T-cell (primary cell): ENCODE measurements at places on chromosomes 3 and 15. TPM values are rescaled to one million over a fixed set of nuclear protein-coding genes. Genes with fewer than 3 reads are reported as not detected.

Gene TRH
- total RNA-seq, result not detected

Gene SLC27A2
- 1.1 TPM for total RNA-seq

Gene PRR20G
- total RNA-seq, result not detected

Gene CHRM5
- not detected for total RNA-seq

Gene SERF2
- 418 TPM for total RNA-seq

Gene TM4SF18
- not detected for total RNA-seq

DNA sequence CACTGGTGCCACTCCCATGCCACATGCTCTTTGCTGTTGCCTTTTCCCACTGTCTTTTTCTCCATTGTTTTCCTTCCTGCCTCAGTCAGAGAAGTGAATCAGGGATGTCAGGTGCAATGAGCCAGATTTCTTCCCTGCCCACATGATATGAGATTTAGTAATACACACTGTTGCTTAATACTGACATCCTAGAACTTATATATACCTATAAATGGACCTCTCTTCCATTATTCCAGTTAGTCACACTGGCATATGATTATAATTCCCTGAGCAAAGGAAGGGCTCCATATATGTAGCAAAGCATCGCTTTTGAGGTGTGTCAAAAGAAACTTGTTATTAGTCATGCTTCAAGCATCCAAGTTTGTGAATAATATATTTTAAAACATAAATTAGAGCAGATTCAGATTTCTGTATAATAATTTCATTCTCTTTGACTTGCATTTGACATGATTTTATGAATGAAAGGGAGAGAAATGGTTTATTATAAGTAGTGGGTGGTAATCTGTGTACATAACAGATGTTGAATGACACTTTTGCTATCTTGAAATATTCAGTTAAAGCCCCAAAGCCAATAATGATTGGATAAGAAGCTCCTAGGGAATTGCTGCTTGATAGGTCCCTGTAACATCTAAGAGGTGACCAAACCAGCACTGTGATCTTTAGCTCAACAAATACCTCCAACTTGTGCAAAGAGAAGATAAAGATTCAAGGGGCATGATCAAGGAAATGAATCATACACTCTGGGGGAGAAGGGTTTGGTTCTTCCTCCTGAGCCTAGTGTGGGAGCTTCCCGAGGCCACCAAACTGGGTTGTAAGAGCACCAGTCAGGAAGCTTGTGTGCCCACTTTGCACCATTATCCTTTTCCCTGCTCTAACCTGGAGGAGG lies 48.6 kb downstream of the CHST2 start:
- no peaks in the 10 kb centered on the region for H3K27me3 ChIP-seq
- H3K36me3 ChIP-seq, result no peaks in the 10 kb centered on the region
- no peak overlapping the region for H3K27ac ChIP-seq
- no peak for DNase-seq
- peaks cover 47% of the 10 kb centered on the region for H3K4me1 ChIP-seq
- H3K4me3 ChIP-seq, result no peak overlapping the region

DNA sequence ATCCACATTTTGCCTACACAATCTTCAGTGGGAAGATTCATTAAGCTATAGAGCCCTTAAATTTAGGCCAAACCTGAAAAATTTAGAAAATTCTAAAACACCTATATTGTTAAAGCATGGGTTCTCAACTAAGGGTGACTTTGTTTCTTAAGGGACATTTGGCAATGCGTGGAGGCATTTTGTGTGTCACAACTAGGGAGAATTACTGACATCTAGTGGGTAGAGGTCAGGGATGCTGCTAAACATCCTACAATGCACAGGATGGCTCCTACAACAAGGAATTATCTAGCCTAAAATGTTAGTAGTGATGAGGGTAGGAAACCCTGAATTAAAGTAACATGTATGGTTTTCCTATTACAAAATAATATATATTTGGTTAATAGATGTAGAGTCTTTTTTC lies 55.8 kb downstream of the TBC1D5 start:
- H3K27ac ChIP-seq, result no peak overlapping the region
- H3K4me1 ChIP-seq, result no peaks in the 10 kb centered on the region
- DNase-seq, result no peak
- H3K4me3 ChIP-seq, result no peak overlapping the region
- no peaks in the 10 kb centered on the region for H3K27me3 ChIP-seq

- no peak overlapping the region for H3K4me3 ChIP-seq
- H3K27ac ChIP-seq, result no peak overlapping the region
- no peak for DNase-seq
These were observed 43.7 kb downstream of the LRRC49 start for GRCh38 chr15:70936326-70936725.

DNA sequence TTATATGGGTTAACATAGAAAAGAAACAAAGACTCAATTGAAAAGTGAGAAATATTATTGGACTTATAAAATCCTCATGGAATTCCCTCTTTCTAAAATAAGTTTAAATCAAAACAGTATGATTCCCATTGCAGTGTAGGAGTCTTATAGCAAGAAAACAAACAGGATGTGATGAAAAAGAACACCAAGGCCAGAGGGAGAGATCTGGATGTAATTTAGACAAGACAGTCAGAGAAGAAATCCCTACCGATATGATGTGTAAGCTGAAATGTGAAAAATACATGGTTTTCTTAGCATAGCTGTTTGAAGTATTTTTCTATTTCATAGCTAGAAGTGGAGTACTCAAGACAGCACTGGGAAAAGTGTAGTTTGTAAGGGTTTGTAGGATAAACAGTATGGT lies 521.5 kb downstream of the RSL24D1 start:
- no peaks in the 10 kb centered on the region for H3K27me3 ChIP-seq
- no peak overlapping the region for H3K27ac ChIP-seq
- H3K4me1 ChIP-seq, result no peaks in the 10 kb centered on the region
- no peak for DNase-seq
- H3K4me3 ChIP-seq, result no peak overlapping the region

GRCh38 chr3:149579838-149580542 lies 77.8 kb downstream of the WWTR1 start:
- H3K4me1 ChIP-seq, result no peaks in the 10 kb centered on the region
- no peaks in the 10 kb centered on the region for H3K36me3 ChIP-seq
- H3K27me3 ChIP-seq, result no peaks in the 10 kb centered on the region
- DNase-seq, result no peak
- no peak overlapping the region for H3K27ac ChIP-seq
- no peak overlapping the region for H3K4me3 ChIP-seq

DNA sequence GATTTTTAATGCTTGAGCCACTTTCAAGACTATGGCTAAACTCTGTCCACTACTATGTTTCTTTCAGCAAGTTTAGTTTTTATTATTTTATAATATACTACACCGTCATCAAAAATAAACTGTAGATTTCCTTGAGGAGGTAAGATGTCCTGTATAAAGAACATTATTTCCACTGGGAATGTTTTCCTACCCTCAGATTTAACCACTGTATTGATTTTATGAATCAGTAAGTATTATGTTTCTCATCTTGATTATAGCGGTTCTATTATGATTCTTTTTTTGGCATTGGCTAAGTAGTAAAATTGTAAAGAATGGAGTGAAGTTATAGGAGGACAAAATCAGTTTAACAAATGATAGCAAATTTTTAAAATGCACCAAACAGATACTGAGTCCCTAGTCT lies 44.4 kb downstream of the ADAM10 start:
- H3K4me1 ChIP-seq, result no peaks in the 10 kb centered on the region
- no peak for DNase-seq

- no peak overlapping the region for H3K27ac ChIP-seq
- H3K4me1 ChIP-seq, result no peaks in the 10 kb centered on the region
- H3K27me3 ChIP-seq, result peaks cover 22% of the 10 kb centered on the region
- no peak for DNase-seq
These were observed 55.8 kb upstream of the IGF2BP2 start for GRCh38 chr3:185880600-185880999.

DNA sequence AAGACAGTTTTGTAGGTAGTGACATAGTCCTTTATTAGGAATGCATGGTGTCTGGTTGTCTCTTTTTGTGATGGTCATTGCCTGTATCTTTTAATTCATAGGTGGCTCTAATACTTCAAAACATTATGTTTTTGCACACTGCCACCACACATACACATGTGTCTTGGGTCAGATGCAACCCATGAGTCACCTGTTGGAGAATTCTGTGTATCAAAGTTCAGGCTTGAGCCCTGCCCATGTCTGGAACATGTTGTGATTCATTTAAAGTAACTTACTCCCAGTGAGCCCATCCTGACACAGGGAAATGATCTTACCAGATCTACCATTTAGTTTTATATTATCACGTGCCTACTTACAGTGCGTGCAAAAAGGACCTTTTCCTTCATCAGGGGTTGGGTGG lies 142.7 kb downstream of the GHSR start:
- DNase-seq, result no peak
- H3K4me1 ChIP-seq, result no peaks in the 10 kb centered on the region
- peaks cover 22% of the 10 kb centered on the region for H3K36me3 ChIP-seq
- H3K27ac ChIP-seq, result no peak overlapping the region
- H3K4me3 ChIP-seq, result no peak overlapping the region

GRCh38 chr15:66252685-66253417 lies 699 bp downstream of the MEGF11 start:
- peak overlapping the region; percentile 85 for H3K4me3 ChIP-seq
- peaks cover 34% of the 10 kb centered on the region for H3K4me1 ChIP-seq
- no peak for DNase-seq
- H3K27ac ChIP-seq, result no peak overlapping the region
- peaks cover 30% of the 10 kb centered on the region for H3K27me3 ChIP-seq

GRCh38 chr15:94306700-94307650 lies 75.6 kb downstream of the MCTP2 start:
- H3K4me1 ChIP-seq, result no peaks in the 10 kb centered on the region
- no peaks in the 10 kb centered on the region for H3K27me3 ChIP-seq
- no peak overlapping the region for H3K4me3 ChIP-seq
- H3K27ac ChIP-seq, result peak overlapping the region; percentile 60
- H3K36me3 ChIP-seq, result no peaks in the 10 kb centered on the region

DNA sequence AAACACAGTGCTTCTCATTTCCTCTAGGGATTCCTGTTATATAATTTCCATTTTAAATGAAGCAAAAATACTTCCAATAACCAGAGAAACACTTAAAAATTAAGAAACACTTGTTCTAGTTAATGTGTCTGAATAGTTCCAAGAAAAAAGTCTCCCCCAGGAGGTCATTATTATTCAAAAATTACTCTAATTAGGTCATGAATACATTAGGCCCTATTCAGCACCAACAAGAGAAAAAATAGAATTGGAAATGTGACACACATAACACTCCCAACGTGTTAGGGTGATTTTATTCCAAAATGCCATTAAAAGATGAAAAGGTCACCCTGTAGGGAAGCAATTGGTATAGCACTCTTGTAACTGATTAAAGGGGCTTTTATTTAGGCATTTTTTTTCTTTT lies 382.1 kb downstream of the TUSC7 start:
- H3K4me1 ChIP-seq, result no peaks in the 10 kb centered on the region
- no peak overlapping the region for H3K27ac ChIP-seq
- no peak overlapping the region for H3K4me3 ChIP-seq

- H3K27me3 ChIP-seq, result no peaks in the 10 kb centered on the region
- peaks cover 61% of the 10 kb centered on the region for H3K36me3 ChIP-seq
- DNase-seq, result no peak
- peaks cover 97% of the 10 kb centered on the region for H3K4me1 ChIP-seq
These were observed 12.4 kb downstream of the GNAI2 start for GRCh38 chr3:50248387-50248786.

DNA sequence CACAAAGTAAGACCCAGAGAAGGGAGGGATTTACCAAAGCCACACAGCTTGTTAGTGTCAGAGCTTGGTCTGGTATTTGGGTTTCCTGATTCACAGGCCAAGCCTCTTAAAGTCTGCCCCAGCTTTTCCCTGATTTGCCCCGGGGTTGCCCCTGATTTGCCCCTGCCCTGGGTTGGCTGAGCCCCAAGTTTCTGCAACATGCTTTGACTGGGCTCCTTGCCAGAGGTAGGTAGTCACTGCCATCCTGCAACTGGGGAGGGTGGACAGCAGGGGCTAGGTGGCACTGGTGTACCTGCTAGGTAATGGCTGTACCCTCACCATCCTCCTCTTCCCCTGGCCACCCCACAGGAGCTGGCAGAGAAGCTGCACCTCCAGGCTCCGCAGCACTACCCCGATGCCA lies 2.5 kb downstream of the MPI start:
- peak overlapping the region; percentile 69 for H3K27ac ChIP-seq
- H3K36me3 ChIP-seq, result peaks cover 37% of the 10 kb centered on the region
- DNase-seq, result no peak
- H3K4me3 ChIP-seq, result no peak overlapping the region

GRCh38 chr15:69590932-69591524 lies 138.4 kb downstream of the RPLP1 start:
- H3K36me3 ChIP-seq, result no peaks in the 10 kb centered on the region
- H3K4me3 ChIP-seq, result no peak overlapping the region
- H3K27me3 ChIP-seq, result peaks cover 18% of the 10 kb centered on the region
- peaks cover 3% of the 10 kb centered on the region for H3K4me1 ChIP-seq
- no peak overlapping the region for H3K27ac ChIP-seq

- no peaks in the 10 kb centered on the region for H3K4me1 ChIP-seq
- H3K27me3 ChIP-seq, result peaks cover 4% of the 10 kb centered on the region
- H3K4me3 ChIP-seq, result no peak overlapping the region
These were observed 71.3 kb upstream of the VEPH1 start for GRCh38 chr3:157574531-157574930.

DNA sequence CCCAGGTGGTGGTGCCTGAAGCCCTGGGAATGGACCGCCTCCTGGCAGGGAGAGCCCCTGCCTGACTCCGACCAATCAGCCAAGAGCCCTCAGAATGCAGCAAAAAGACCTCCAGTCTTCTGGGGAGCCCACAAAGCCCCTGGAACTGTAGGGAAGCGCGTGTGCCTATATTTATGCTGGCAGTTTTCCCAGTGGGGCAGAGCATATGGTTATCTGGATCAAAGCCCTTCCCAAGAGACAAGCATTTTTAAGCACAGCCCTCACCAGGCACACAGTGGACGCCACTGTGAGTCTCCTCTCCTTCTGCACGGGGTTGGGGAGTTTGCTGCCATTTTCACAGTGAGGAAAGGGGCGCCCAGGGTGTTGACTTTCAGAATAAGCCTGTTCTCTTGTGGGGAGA lies 80.9 kb upstream of the RPL32 start:
- DNase-seq, result no peak
- H3K27ac ChIP-seq, result no peak overlapping the region
- H3K27me3 ChIP-seq, result no peaks in the 10 kb centered on the region
- H3K4me1 ChIP-seq, result peaks cover 2% of the 10 kb centered on the region

- no peak overlapping the region for H3K27ac ChIP-seq
- H3K4me3 ChIP-seq, result no peak overlapping the region
- H3K27me3 ChIP-seq, result no peaks in the 10 kb centered on the region
These were observed 9.8 kb downstream of the SLC24A1 start for GRCh38 chr15:65631503-65631902.

DNA sequence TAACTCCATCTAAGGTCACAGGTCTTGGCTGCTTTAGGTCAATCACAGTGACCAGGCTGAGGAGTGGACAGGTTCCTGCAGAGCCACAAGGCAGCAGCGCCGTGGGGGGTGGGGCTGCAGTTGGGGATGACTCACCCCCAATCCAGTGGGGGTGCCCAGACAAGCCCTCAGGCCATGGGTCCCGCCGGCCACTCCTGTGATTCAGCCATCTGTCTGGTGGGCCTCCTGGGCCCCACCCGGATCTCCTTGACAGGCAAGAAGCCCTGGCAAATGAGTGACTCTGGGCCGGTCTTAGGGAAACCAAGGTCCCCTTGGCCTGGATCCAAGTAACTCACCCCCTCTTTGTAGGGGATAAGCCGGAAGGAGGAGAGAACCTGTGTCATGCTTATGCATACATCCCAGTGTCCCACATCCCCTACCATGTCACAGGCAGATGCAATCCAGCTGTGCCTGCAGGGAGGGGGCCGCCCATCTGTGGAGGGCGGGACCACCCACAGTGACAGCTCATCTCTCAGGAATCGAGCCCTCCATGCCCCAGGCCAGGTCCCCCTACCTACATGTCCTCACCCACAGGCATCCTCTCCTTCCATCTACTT lies 495 bp upstream of the COL7A1 start:
- H3K36me3 ChIP-seq, result peaks cover 10% of the 10 kb centered on the region
- no peak overlapping the region for H3K4me3 ChIP-seq
- peaks cover 8% of the 10 kb centered on the region for H3K4me1 ChIP-seq
